ENCODE measurements at places on chromosomes 4 and X.
A peak's percentile ranks its signal among the peaks of the same experiment; 100 is the strongest.

DNA sequence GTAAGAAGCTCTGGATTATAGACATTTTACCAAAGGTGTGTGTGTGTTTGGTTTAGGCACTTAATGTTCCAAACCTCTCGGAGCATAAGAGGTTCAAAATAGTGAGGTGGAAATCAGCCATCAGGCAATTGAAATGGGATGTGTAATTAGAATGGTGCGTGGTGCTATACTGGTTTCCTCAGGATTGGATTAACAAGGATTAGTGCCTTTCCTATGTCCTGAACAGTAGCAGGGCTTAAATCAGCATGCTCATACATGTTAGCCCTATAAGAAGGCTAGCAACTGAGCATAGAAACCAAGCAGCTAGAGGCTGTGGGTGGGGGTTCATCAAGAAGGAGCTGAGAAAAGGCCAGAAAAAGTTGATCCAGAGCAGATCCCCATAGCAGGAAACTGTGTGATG lies 256.8 kb upstream of the CXXC4 start:
- no peak for DNase-seq

DNA sequence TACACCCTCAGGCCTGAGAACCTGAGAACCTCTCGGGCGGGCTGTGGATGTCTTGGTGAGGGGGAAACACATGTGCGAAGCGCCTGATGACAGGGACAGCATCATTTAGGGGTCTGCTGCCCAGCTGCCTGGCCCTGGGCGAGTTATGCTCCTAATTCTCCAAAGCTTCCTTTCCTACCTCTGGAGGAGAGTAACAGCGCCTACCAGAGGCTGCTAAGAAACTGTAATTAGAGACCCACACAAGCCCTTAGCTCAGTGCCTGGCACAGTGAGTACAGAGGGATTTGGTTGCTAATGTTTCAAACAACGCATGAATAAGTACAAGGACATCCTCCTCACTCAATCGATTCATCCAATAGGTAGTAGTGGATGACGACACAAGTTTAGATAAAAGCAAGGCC lies 40.4 kb downstream of the BCOR start:
- no peak for DNase-seq

GRCh38 chr4:99033956-99034355 lies 38.4 kb downstream of the METAP1 start:
- no peak for DNase-seq

- DNase-seq, result no peak
Observed at GRCh38 chrX:44953734-44954502, 80.9 kb downstream of the KDM6A start.

DNA sequence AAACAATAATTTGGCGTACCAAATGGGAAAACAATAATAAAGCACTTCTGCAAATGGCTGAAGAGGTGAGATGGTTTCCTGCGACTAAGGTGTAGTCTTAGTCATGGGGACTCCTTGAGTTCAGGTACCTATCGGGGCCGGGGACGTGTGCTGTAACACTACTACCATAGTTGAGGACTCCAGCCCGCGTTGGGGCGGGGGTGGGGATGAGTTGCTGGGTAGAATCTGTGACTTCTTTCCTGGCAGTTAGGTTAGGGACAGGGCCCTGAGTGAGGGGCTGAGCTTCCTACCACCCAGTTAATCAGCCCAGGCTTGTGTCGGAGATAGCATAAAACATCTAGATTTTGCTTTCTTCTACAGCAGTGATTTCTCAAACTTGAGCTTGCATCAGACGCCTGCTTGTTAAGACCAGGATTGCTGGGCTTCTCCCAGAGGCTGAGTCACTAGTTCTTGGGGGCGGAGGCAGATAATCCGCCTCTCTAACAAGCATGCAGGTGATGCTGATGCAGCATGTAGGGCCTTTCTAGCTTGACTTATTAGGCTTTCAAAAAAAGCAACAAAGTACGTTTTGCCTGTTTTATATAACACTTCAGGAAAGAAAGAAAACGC lies 30.2 kb downstream of the RBBP7 start:
- no peak for DNase-seq

- no peak for DNase-seq
Observed at GRCh38 chr4:17188125-17188524, 289.7 kb upstream of the LDB2 start.

DNA sequence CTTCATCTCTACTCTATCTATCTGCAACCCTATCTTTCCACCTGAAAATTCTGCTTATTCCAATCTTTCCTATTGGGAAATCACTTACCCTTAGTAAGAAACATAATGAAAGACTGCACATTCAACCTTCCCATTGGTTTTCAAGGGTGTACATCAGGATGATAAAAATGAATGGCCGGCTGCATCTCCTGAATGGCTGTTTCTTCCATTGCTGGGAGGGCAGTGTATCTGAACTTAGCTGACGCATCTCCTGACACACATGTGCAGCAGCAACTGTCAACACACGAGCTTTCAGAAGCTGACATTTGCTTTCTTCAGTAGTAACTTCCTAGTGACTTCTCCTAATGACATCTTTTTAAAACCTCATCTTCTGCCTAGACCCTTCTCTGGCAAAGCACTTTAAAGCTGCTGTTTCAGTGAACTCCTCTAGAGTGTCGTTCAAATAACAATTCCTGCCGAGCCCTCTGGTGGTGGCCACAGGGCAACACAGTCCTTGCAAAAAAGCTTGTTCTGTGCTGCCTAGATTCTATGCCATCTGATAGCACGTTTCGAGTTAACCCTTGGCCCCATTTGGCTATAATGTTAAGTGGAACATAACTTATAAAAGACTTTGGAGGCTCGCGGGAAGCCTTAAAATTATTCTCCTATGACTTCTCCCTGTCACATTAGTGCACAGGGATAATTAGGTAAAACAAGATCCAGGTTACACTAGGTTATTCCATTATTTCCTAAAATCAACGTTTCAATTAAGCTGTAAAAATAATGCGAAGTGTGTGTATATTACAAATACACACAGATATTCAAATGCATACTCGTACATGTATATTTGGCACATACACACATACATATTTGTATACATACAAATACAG lies 2340.7 kb downstream of the PCDH7 start:
- DNase-seq, result peak; percentile 11

DNA sequence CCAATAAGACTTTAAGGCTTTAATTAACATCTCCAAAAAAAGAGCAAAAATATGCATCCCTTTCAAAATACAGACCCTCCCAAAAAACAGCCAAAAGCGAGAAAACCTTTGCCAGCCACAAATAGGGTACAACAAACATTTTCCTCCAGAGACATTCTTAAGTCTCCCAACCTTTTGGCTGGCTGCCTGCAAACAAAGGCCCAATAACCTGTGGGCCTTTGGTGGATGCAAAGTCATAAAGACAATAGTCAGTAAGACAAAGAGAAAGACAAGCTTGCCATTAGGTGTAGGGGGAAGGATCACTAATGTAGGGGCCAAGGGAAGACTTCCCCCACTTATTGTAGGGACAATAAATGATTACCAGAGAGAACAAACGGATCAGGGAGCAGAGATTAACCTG lies 215.5 kb upstream of the ZFP42 start:
- DNase-seq, result no peak

- peak; percentile 78 for DNase-seq
Observed at GRCh38 chrX:53481816-53482465, 47.8 kb upstream of the HSD17B10 start.

DNA sequence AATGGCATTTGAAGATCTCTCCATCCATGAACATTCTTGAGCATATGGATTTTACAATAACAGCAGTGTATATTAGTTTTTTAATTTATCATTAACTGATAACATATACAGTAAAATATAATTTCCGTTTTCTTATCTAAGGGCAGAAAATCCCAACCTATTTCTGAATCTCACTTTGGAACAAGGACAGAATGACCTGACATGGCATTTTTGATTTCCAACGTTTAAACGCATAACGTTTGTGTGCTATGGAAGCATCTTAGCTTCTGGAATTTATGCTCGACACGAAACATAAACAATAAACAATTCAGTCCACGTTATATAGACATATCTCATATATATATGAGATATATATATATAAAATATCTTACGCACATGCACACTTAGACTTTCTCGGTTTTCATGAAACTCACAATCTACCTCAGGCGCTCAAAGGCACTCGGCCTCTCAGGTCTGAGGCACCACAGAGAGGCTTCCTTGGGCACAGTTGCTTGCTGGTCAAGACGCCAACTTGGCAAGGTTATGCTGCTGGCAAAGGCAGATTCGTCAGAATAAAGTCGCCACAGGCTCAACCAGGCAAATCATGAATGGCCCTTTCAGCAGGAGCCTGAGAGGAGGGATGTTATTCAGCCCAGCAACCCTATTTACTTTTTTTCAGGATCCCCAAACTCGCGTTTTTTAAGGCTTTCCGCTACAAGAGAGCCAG lies 1.0 kb upstream of the UGT8 start:
- DNase-seq, result peak; percentile 71

DNA sequence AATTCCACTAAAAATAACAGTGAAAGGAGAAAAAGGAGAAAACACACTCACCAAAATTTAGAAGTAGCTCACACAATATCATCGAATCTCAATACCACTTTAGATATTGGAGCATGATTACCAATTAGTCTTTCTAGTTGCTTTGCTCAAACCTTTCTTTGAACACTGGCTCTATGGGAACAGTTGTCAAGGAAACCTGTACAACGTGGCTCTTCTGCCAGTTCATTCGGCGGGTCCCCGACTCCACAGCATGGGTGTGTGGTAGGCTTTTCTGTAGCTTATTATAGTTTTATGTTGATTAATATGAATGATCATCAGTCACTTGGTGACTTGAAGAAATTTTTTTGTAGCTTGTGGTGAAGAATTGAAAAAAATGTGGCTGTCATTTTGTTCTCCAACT lies 50.2 kb upstream of the TMEM150C start:
- no peak for DNase-seq

DNA sequence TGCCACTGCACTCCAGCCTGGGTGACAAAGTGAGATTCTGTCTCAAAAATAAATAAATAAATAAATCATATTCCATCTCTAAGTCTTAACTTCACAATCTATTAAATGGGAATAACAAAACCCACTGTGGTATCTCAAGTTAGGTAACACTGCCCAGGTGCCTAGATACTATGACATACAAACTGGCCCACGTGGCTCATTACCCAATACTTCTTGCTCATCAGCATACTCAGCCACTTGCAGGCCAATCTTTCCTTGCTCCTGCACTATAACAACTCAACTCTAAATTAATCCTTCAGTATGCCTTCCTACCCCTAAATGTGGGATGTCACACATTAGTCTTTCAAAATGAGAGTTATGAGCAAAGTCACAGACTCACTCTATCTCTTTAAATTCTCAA lies 230.1 kb downstream of the OPHN1 start:
- DNase-seq, result no peak

- no peak for DNase-seq
Observed at GRCh38 chr4:3486541-3487540, 23.7 kb downstream of the DOK7 start.

GRCh38 chr4:157096439-157096838 lies 20.5 kb downstream of the GLRB start:
- no peak for DNase-seq

- DNase-seq, result no peak
Observed at GRCh38 chr4:135249024-135249423, 1047.4 kb upstream of the PABPC4L start.
